ENCODE measurements at places on chromosomes 3 and 15.

- no peak for DNase-seq
These were observed 43.3 kb downstream of the POMGNT2 start for GRCh38 chr3:43062564-43063040.

DNA sequence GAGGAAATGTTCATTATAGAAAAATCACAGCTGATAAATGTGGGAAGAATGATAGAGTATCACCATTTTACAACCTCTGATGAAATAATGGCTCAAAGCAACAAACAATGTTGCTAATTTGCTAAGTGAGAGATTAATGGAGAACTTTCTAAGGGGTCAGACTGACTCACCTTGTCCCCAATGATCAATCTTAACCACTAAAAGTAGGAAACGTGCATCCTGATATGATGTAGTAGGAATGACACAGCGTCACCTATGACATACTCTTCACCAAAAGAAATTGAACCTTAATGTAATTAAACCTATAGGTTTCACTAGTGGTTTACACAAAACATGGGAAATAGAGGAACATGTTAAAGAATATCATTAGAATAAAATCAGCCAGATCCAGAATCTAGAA is 35.1 kb upstream of the MLF1 start:
- no peak for DNase-seq

GRCh38 chr3:53255775-53256703 is at the start of gene TKT:
Gene TKT (minus strand): TSS chr3:53256022. CDS start chr3:53255942, 80 bp downstream.
- peak; percentile 85 for DNase-seq

DNA sequence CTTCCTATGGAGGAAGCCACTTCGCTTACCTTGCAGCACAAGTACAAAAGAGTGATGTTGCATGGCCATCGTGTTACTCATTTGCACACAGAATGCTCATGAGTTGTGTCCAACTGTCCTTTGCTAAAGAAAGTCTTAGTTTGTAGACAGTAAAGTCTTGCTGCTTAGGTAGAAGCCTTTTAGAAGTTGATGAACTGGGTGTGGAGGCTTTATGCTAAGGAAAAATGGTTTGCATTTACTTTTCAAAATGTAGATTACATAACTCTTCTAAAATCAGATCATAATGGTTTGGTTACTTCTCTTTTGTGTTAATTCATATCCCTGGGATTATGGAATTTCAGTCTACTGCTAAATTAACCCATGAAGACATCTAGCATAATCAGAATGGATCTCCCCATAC is 84.5 kb upstream of the FLNB start:
- no peak for DNase-seq

DNA sequence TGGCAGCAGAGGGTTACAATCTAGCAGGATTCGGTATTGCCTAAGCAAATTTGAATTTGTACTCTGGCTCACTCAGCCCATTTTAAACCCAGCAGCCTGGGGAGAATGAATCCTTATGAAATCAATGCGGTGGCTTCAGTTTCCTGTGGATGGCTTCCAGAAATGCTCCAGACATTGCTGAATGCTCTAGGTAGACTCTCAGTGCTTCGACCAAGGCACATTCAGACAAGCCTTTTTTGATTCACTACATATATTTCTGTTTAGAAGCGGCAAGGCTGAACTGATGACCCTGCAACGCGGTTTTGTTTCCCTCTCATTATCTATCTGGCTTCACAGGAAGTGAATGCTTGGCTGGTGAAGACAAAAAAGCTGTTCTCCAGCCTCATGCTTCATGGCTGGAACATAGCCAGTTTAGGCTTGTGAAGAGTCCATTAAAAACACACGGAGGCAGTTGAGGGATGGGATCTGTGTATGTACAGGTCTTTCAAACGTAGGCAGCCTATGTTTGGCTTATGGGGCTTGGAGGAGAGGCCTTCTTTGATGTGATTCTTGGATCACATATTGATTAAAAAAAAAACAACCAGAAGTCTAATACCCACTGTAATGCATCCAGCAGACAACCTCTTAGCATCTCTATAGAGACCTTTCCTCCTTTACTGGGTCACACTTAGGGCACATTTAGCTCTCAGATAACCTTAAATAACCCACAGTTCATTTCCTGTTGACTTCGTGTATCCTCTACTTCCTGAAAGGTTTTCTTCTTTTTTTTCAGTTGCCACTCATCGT is 400.2 kb upstream of the TBL1XR1 start:
- DNase-seq, result no peak

DNA sequence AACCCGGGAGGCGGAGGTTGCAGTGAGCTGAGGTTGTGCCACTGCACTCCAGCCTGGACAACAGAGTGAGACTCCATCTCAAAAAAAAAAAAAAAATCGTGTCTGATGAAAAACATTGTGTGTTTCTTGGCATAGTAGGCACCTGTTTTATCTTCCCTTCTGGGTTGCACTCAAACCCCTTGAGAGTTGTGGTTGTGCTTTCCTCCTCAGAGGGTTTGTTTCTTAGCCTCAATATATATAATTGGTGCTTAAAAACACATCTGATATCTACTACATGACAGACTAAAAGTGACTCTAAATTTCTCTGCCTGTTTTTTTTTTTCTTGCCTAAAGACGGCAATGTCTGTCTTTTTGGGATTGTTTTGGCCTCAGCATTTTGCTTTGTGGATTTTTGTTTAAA is 7.6 kb downstream of the NR1D2 start:
- no peak for DNase-seq

DNA sequence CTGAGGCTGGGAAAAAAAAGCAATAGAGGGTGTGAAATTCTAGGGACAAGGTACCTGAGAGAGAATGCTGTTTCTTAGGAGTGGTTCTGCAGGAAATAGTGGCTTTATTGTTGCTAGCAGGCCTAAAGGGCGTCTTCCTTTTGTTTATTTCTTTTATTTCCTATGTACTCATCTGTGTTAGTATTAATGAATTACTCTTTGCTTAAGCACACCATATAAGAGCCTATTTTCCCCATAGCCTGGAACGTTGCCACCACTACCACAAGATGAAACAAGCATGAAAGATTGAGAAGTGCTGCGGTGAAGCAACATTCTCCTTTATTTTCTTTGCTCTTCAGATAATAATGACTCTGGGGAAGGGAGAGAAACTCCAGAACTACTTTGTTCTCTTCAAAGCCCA is 21.3 kb upstream of the GOLIM4 start:
- no peak for DNase-seq

- no peak for DNase-seq
These were observed 748.1 kb downstream of the GBE1 start for GRCh38 chr3:81013360-81013759.

- no peak for DNase-seq
These were observed 11.8 kb upstream of the HDC start for GRCh38 chr15:50277370-50277769.

GRCh38 chr3:12957339-12957738 is 115.9 kb downstream of the IQSEC1 start:
- DNase-seq, result no peak

- no peak for DNase-seq
These were observed 280.6 kb downstream of the ROBO2 start for GRCh38 chr3:77320514-77320913.

- DNase-seq, result no peak
These were observed 396.0 kb downstream of the FHIT start for GRCh38 chr3:60855250-60855649.

DNA sequence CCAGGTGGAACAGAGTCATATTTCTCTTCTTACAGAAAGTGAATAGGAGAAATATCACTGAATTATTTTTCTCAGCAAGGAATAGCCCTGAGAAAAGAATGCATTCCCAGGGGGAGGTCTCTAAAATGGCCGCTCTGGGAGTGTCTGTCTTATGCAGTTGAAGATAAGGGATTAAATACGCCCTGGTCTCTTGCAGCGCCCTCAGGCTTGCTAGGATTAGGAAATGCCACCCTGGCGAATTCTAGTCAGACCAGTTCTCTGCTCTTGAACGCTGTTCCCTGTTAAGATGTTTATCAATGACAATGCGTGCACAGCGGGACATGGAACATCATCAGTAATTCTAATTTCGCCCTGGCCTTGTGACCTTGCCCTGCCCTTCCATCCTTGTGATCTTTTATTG is 949.0 kb upstream of the SEMA6D start:
- DNase-seq, result no peak

GRCh38 chr3:10015461-10015904 is 10.8 kb upstream of the FANCD2 start:
- peak; percentile 50 for DNase-seq

GRCh38 chr3:80232760-80233159 is 465.0 kb upstream of the ROBO1 start:
- DNase-seq, result no peak

DNA sequence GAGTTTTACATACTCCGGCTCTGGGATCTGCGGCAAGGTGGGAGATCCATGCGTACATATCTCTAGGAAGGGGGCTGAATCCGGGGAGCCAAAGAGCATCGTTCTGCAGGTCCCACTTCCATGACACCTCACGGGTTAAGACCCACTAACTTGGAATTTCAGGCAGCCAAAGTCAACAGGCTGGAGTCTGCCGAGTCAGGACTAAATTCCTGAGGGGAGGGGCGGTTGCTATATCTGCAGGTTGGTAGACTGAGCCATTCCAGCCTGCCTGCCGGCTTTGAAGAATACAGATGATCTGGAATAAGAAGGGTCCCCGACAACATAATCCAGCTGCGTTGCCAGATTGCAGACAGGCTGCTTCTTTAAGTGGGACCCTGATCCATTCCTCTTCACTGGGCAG is 65.4 kb upstream of the PEX5L start:
- DNase-seq, result no peak

All from amygdala (tissue), 56 donors.